Dorsolateral prefrontal cortex (tissue), 122 donors: ENCODE measurements at places on chromosomes 6 and 20.

DNA sequence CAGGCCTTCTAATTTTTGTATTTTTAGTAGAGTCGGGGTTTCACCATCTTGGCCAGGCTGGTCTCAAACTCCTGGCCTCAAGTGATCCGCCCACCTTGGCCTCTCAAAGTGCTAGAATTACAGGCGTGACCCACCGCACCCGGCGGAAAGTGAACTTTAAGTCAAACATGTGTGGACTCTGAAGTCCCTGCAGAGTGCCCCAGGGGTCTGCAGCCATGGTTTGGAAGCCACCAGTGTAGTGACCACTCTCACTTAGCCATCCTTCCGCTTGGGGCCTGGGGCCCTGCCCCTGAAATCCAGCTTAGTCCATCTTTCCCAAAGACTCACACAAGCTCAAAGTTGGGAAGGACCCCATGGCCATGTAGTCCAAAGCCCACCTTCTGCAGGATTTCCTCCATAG is 164.5 kb downstream of the GRM4 start:
- peak; percentile 16 for DNase-seq

GRCh38 chr6:15522026-15522425 is 140.8 kb downstream of the DTNBP1 start:
- DNase-seq = no peak

GRCh38 chr20:33299111-33299603 is 16.1 kb downstream of the BPIFB1 start:
- DNase-seq = peak; percentile 61

GRCh38 chr6:142892254-142893021 is 52.5 kb downstream of the HIVEP2 start:
- DNase-seq = no peak

- no peak for DNase-seq
These were observed 29.1 kb upstream of the HDAC2 start for GRCh38 chr6:114000069-114000468.

GRCh38 chr6:17159240-17159639 is 57.4 kb downstream of the STMND1 start:
- no peak for DNase-seq

DNA sequence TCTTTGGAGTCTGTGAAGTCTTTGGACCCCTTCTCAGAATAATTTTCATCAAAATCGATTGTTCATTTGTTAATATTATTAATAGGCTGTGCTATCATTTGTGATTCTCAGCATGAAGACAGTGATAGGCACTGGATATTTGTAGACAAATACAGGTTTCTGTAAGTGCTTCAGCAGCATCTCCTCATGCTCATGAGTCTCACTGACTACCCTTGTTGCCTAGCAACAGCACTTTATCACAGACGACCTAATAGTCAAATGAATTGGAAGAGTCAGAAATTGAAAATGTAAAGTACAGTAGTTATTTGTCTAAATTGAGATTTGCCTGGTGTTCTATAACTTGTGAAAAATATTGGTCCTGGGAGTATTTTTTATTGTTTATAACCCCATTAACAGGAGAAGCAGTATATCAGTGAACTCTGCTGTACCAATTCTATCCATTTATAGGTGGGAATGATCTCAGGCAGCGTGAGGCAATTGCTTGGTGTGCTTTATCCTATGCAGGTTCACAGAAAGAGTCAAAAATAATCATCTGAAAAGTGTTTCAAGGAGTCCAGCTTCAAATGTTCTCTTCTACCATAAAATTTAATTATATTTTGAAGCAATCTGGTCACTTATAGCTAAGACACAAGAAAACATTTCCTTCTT is 684.6 kb downstream of the RFPL4B start:
- no peak for DNase-seq

DNA sequence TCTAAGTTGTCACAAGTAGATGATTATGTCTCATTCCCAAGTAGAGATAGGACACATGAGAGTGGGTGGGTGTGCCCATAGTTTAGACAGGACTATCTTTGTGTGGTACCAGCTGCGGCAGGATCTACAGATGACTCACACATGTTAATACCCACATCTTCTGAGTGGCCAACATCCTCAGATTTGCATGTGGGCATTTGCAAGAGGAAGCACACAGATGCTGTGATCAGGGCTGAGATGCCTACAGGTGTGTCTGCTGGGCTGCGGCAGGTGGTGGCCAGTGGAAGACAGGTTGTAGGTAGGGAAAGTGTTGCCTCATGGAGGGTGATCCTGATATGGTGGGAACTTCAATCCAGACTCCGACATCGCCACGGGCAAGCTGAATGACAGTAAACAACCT is 50.8 kb downstream of the UTRN start:
- DNase-seq = no peak

GRCh38 chr20:24720957-24721356 is 228.1 kb upstream of the CST7 start:
- no peak for DNase-seq

- DNase-seq = no peak
These were observed 20.5 kb downstream of the NCR2 start for GRCh38 chr6:41355952-41356351.

DNA sequence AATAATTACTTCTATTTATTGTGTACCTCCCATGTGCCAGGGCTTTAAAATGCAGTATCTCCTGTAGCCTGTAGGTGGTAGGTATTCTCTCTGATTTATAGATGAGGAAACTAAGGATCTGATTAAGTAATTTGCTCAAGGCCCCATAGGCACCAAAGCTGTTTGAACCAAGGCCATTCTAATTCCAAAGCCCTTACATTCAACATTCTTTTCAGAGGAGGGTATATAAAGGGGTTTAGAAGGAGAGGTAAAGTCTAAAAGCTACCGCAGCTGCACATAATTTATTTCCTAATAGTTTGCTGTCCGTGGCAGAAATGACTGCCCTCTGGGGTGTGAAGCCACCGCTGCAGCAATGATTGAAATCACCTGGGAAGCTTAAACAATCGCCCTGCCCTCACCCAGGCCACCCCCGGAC is 95.0 kb upstream of the FAM8A1 start:
- DNase-seq = no peak

- no peak for DNase-seq
These were observed 48.7 kb downstream of the YTHDF1 start for GRCh38 chr20:63167026-63167917.

DNA sequence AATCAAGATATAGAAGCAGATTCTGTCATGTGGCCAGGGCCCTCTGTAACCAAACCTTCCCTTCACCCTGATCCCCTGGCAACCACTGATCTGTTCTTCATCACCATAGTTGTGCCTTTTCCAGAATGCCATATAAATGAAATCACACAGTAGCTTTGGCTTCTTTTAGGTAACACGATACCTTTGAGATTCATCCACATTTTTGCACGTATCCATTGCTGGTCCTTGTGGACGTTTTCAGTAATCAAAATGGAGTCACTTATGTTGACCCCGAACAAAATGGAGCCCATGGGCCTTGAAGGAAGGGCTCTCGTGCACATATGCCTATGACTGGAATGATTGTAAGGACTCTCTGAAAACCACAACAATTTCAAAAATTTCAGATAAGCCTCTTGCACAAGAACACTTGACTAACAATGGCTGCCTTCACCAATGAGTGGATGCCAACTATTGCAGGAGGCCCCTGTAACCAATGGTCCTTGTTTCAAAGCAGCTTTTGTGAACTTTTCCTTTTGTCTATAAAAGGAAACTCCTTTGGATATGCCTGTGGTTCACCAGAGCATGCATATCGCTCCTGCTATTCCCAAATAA is 84.3 kb upstream of the RALY start:
- no peak for DNase-seq

DNA sequence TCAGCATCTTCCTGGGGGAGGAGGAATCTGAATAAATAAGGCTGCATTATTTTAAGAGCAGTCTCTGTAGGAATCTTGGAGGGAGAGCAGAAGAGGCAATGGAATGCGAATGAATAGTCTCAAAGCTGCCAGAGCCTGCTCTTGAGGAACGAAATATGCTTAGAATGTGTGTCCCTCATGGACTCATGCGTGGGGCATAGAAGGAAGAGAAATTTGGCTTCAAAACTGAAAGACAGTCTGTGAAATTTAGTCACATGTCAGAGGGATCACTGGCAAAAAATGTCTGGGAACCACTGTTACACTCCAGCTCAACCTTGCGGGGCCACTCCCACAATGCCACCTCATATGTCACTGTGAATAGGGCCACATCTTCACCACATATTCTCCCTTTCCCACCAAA is 95.5 kb downstream of the GJA10 start:
- DNase-seq = no peak

DNA sequence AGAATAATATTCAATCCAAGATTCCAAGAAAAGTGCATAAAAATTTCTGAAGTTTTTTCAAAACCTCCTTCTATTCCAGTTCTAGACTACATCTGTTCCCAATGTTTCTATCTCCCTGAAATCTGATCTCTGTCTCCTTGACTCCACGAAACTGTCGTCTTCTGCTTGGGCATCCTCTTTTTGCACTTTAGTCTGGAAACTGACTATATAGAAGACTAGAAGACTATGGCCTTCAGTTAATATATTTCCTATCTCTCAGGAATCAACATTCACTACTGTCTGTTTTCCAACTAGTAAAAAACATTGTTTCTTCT is 745.4 kb upstream of the ADGRB3 start:
- DNase-seq = no peak

- DNase-seq = no peak
These were observed 41.8 kb downstream of the CYP24A1 start for GRCh38 chr20:54131675-54132611.

- no peak for DNase-seq
These were observed 37.2 kb upstream of the RNF24 start for GRCh38 chr20:4052554-4052953.

DNA sequence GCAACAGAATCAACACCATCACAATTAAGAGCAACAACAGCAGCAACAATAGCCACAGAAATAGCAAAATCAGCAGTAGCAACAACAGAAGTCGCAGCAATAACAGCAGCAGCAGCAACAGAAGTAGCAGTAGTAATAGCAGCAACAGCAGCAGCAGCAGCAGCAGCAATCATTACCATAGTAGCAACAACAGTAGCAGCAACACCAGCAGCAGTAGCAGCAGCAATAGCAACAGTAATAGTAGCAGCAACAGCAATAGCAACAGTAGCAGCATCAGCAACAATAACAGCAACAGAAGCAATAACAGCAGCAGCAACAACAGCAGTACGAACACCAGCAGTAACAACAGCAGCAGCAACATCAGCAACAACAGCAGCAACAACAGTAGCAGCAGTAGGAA is 39.8 kb downstream of the SLC22A2 start:
- no peak for DNase-seq

- DNase-seq = peak; percentile 83
These were observed 12.4 kb upstream of the PEDS1 start for GRCh38 chr20:50165684-50166554.

DNA sequence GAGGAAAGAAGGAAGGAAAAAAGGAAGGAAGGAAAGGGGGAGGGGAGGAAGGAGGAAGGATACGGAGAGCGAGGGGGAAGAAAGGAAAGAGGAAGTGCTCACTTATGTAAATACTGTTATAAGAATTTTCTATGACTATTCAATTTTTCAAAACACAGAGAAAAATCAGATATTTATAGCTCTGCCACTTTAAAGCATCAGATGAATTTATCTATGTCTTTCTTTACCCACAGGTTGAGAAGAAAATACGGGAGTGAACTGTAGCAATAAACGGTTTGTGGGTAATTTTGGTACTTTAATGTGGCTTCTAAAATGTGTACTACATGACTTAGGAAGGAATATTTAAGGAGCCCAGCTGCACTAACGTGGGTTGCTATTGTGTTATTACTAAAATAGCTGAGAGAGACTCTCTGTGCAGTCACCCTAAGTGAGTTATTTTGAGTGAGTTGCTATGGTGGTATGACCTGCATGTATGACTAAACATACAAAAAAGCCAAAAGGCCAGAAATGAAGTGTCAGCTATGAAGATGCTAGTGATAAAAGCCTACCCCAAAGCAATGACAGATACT is 225.5 kb downstream of the SOD2 start:
- no peak for DNase-seq

DNA sequence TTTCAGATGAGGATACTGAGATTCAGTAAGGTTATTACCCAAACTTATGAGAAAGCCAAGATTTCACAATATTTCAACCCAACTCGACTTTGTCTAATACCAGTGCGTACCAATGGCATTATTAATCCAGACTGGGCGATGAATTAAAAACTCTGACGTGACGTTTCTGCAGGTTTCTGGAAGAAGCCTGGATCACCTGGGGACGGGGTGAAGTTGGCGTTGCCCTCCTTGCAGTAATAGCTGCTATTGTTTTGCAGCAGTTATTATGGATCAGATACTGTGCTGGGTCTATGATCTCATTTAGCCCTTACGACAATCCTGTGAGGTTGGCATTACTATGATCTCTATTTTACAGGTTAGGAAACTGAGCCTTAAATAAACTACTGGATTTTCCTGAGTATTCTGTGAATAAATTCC is 569 bp upstream of the CDC5L start:
- no peak for DNase-seq

DNA sequence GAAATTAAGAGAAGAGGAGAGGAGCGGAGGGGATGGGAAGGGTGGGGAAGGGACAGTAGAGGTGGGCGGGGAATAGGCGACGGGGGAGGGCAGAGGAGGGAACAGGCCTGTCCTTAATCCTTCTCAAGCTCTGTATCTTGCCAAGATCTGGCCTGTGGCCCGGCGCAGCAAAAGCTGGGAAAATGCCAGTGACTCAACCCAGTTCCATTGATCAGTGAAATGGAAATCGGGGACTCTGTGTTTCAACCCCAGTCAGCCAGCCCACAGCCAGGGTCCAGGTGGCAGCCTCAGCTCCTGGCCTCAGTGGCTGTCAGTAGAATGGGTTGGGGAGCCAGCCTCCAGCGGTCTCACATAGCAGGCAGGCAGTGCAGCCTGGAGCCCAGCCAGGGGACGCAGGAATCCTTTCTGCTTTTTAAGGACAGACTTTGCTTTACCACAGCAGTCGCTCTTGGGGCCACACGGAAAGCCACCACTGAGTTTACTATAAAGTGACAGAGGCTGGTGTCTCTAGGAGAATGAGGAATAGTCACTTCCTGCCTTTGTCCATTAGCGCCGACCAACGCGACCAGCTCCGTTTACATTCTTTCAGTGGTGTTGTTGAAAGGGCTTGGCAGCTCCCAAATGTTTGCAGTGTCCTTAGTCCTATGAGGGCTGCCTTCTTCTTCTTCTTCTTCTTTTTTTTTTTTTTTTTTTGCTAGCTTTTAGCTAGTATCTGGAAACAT is 128.0 kb downstream of the RIN2 start:
- peak; percentile 79 for DNase-seq

- no peak for DNase-seq
These were observed 6.0 kb downstream of the NUS1 start for GRCh38 chr6:117681162-117681741.

DNA sequence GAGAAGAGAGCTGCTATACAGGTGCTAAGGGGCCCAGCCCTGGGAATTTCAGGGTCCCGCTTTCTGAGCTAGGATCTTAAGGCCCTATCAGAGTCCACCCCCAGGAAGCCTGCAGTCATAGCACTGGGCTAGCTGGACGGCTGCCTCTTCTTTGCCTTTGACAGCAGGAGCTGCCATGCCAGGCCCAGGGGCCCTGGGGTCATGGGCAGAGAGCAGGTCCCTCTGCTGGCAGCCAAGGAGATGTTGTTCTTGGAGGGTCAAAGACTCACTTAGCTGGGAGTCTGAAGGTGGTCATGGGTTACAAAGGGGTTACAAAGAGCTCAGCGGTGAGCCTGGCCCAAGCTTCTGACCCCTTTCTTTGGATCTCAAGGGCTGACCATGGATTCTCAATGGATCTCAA is 52.7 kb downstream of the RPP21 start:
- no peak for DNase-seq
